Activated CD8-positive, alpha-beta memory T cell treated with anti-CD3 and anti-CD28 coated beads, Interleukin-2, amount 10 ng/mL, durations not matched to agents 7 days and 5 days (primary cell): ENCODE measurements at places on chromosomes 5 and 9. TPM values are rescaled to one million over a fixed set of nuclear protein-coding genes. Genes with fewer than 3 reads are reported as not detected.

Gene NR5A1
- total RNA-seq, result not detected

Gene FAXDC2
- total RNA-seq, result not detected

Gene INSL4
- not detected for total RNA-seq

Gene CCL27
- total RNA-seq, result not detected

Gene PPIC
- total RNA-seq, result not detected

Gene IGFBPL1
- total RNA-seq, result not detected

Gene SHOC1
- total RNA-seq, result not detected

Gene OTP
- total RNA-seq, result 0.05 TPM

DNA sequence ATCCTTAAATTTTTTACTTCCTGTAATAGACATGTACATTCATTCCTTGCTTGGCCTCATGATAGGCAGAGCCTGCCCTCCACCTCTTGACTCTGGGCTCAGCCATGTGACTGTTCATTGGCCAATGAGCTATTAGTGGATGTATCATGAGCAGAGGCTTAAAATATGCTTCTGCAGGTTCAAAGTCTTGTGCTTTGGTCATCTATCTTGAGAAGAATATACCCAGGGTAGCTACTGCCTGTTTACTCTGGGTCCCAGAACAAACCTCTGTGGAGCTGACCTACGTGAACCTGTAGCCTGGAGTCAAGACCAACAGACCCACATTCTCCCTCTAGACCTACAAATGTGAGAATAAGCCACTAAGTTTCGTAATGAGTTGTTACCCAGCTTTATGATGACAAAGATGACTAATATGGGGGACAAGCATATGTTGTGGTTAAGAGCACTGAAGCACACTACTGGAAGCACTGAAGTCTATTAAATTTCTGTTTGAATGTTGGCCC lies 244.4 kb downstream of the MAST4 start:
- DNase-seq, result peak; percentile 85

DNA sequence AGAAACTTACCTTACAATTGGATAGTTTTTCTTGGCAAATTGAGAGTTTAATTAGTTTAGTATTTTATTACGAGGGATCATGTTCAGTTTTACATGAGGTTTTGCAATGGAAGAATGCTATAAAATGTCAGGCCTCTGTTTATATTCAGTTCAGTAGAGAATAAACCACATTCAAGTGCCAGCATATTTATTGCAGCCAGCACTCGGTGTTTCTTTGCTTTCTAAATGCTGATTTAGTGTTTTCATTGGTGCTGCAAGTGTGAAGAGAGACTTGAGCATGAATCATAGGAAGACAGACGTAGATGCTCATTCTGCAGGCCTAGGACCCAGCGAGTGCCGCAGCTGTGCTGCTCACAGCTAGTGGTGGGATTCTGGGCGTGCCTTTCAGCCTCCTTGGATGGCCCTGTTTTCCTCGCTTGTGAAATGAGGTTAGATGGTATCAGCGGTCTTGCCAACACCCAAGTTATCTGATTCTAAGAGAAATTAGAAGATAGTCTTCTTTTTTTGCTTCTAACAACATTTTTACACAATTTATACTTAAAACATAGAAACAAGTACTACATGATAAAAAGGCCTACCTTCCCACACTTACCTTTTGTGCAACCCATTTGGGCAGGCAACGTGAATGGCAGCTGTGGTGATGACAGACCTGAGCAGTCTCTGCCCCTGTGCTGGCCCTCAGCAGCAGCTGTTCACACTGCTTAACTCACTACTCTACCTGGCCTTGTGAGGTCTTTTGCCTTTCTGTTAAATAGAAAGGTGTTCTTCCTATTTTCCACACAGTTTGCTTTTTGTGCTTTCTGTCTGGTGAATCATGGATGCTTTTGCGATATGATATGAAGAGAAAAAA lies 26.8 kb upstream of the TNFAIP8 start:
- peak; percentile 83 for DNase-seq

GRCh38 chr5:159955056-159955624 lies 38.9 kb downstream of the ADRA1B start:
- DNase-seq, result no peak

- DNase-seq, result no peak
These were observed 308.8 kb downstream of the EFNA5 start for GRCh38 chr5:107361945-107362344.

DNA sequence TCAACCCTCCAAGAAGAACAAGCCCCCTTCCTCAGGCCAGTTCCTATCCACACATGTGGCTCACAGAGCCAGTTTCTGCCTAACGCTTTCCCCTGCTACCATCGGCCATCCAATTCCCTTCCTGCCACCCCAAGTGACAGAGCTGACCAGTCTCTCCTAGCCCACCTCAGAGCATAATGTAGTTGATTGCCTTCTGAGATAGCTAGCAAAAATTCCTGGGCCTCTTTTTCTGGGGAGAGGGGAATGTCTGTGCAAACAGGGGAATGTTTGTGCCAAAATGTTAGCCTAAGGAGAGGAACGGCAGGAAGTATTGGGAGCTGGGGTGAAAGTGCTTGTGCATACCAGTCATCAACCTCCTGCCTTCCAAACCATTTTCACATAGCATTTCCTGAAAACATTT lies 157.0 kb downstream of the PJA2 start:
- no peak for DNase-seq

DNA sequence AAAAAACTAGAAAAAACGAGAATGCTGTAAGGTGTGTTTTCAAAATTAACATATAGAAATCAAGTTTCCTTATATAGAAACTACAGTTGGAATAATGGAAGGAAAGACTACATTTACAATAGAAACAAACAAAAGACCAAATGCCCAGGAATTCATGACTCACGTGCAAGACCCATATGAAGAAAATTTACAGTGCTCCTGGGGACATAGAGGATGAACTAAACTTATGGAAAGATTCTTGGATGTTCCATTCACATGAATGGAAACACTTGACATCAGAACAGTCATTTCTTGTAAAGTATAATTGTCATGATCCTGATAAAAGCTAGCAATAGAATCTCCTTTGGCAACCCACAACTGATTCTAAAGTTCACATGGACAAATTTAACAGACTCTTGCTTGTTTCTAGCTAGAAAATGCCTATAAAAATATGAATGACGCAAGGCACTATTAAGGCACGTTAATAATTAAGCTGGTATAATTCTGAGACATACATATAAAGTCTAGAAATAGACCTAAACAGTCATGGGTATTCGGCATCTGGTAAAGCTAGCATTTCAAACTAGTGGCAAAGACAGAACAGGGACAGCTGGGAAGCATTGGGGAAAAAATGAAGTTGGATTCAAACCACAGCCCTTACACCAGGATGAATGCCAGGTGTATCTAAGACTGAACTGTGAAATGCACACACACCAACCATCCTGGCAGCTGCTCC lies 5.1 kb upstream of the ZFP62 start:
- no peak for DNase-seq

GRCh38 chr9:130497139-130497538 lies 52.4 kb downstream of the ASS1 start:
- no peak for DNase-seq

- peak; percentile 64 for DNase-seq
These were observed 28.7 kb downstream of the DMRT3 start for GRCh38 chr9:1005043-1005667.

DNA sequence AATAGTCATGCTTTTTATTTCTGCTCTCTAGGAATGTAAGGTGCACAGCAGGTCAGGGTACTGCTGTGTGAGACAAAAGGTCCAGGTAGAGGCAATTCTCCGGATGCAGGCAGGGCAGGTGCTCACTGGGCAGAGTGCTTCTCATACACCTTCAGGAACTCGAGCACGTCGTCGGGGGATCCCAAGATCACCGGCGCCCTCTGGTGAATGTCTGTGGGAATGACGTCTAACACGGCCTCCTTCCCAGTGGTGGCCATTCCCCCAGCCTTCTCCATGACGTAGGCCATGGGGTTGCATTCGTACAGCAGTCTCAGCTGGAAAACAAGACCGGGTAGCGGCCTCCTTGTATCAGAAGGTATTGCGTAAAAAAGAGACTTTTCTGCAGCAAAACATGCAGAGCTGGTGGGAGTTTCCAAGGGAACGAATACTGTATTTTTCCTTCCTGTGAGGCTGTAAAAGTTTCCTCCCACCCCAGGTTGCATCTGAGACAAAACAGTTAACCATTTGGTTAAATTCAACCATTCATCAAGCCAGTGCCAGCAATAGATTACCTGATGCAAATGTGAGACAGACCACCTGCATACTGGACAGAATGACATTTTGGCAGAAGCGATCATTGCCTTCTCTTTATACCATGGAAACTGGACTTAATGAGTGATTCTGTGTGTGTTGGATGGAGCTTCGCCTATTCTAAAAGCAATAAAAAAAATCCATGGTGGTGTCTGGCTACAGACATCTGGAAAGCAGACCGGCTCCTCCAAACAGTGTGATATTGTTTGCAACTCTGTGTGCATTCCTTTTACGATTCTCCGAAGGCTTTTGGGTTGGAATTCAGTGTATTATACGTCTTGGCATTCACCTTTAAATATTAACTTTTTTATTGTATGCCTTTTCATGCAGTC lies 9.9 kb upstream of the FBP2 start:
- peak; percentile 78 for DNase-seq

DNA sequence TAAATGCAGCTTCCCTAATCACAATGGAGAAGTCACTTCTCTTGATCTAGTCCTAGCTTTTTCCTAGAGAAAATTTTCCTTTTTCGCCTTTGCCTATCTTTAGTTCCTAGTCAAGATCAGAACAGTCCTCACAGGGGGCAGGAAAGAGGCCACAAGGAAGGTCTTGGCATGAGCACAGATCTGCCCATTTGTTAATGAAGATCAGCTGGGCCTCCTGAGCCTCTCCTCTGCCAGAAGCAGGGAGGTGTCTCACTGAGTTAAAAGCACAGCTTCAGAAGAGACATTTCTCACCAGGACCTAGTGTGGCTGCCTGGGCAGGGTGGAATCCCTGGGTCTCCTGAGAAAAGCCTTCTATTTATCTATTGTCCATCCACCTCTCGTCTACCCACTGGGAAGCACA lies 357.8 kb downstream of the TMEM38B start:
- DNase-seq, result no peak

GRCh38 chr5:146313027-146313426 lies 25.6 kb upstream of the POU4F3 start:
- DNase-seq, result no peak

DNA sequence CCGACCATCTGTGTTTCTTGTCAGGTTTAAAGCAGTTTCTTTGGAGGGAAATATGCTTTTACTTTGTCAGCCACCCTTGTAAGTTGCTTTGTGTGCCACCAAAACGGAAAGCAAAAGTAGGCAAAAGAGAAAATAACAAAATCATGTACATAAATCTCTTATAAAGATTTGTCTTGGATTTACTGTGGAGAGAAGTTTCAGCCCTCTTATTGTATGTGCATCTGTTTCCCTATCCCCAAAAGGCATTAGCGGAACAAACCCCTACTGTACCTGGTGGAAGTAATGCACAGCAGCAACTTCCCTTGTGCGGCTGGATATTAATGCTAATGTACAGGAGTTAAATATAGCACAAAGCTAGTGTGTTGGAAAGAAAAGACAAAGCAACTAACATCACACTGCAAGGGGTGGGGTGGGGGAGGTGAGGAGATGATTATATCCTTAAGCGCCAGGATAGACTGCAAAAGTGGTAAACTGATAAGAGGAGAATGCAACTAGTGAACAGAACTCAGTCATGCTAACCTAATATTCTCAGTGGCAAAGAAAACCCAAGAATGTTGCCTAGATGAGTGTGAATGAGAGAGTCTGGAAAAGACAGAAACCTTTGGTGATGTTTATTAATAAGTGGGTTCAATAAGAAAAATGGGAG lies 396.5 kb upstream of the MEF2C start:
- no peak for DNase-seq

DNA sequence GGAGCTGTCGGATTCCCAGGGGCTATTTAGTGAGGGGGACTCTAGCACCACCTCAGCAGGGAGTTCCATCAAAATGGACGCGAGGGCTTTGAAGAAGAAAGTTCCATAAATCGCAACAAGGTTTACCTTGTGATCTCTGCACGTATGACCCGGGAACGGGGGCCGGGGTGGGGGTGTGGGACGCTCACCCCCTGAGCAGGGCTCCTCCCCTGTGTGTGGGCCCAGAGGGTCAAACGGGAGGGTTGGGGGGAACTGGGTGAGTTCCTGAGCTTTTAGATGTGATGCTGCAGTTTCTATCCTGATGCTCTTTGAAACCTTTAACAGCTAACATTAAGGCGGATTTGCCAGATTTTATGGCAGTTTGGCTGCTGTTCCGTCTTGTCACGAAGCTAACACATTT lies 18.9 kb upstream of the LRRC14B start:
- no peak for DNase-seq

GRCh38 chr5:127785098-127785927 lies 82.1 kb downstream of the CCDC192 start:
- DNase-seq, result peak; percentile 78

DNA sequence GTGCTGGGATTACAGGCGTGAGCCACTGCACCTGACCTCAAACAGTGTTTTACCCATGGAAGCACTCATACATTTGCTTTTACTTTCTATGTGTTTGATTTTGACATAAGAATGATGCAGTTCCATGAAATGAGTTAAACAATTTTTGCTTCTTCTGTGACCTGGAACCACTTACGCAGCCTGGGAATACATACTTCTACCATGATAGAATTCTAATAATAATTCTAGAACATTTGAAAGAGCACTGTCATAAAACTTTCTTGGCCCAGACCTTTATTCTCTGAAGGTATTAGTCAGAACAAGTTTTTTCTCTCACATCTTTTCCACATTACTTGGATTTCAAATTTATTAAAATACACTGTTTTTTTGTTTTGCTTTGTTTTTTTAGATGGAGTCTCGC lies 25.3 kb upstream of the COL5A1 start:
- no peak for DNase-seq

DNA sequence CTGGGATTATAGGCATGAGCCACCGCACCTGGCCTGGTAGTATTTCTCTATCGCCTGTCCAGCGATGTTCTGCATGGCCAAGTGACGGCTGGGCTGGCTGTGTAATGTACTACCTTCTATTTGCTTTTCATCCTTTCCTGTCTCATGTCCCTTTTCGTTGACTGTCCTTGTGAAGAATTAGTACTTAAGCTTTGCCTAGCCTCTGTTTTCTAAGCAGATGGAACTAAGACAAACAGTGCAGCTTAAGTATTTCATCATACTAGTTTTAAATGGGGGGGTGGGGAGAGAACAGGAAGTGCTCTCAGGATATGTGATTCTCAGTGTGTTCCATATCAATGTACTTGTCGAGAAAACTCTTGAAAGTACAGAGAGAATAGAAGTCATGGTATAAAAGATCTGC lies 31.7 kb upstream of the CCL21 start:
- no peak for DNase-seq

DNA sequence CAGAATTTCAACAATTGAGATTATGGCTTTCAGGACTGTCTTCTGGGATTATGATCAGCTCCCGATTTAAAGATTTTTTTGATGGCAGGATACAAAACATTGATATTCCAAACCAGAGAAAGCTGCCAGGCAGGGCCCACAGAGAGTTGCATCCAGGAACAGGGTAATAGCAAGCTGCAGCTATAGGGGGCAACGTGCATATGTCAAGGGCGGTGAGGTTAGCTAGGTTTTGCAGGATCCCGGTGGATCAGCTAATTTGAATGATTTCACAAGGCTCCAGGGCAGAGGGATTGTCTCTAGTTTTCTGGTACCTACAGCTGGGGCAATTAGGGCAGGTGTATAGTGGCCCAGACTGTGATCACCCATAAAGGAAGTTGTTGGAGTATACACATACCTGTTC lies 339.4 kb downstream of the CHSY3 start:
- DNase-seq, result no peak

- DNase-seq, result no peak
These were observed 119.8 kb downstream of the EBF1 start for GRCh38 chr5:158979749-158980521.
